ENCODE measurements at places on chromosomes 4 and X.

DNA sequence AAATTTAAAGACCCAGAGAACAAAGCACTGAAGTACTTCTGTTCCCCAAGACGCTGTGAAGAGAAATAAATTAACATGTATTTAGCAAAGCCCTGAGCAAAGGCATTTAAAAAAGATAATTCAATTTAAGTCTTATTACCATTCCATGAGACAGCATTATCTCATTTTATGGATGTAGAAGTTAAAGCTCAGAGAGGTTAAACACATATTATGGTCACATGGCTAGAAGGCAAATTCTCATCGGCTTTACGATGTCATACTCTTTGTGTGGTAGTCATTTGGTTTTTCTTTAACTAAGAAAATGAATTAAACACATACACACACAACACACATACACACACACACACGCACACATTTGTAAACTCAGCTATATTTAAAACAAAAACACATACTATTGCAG lies 262.7 kb downstream of the HS3ST1 start:
- DNase-seq: no peak

- no peak for DNase-seq
Observed at GRCh38 chr4:5957076-5957475, 61.2 kb downstream of the C4orf50 start.

GRCh38 chrX:150546711-150547153 lies 21.7 kb upstream of the MTM1 start:
- DNase-seq: no peak

DNA sequence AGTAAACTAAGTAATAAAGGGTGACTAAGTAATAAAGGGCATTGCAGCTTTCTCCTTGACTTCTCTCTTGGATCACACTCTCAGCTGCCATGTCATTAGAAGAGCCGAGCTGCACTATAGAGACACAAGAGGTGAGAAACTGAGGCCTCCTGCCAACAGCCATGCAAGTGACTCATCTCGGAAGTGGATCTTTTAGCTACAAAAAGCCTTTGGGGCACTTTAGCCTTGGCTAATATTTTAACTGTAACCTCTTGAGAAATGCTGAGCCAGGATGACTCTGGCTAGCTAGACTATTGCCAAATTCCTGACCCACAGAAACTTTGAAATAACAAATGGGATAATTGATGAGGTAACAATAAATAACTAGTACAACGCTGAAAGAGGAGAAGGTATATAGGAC lies 1.5 kb upstream of the NEIL3 start:
- DNase-seq: peak; percentile 49

DNA sequence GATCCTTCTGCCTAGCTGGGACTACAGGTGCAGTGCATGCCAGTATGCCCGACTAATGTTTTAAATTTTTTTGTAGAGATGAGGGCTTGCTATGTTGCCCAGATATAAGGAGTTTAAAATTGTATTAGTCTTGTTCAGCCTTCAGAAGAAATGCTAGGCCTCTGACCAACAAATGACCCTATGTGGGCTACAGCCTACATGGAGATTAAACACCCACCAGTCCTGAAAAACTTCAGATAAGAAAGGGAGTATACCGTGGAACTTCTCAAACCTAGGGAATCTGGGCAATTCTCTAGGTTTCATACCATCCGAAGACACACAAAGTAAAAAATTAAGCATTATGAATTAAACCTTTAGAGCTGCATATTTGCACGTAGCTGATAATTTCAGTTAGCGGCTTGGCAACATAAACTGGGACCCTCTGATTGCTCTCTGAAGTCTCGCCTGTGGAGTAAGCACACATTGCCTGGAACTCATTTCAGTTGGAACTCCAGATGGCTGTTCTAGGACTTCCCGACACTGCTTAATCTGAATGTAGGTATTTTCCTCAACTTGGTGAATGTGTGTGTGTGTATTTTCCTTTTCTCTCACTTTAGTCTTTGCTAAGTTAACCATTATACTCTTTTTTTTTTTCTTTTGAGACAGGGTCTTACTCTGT lies 33.0 kb downstream of the MOB1B start:
- DNase-seq: no peak

GRCh38 chr4:117417856-117418255 lies 332.5 kb upstream of the TRAM1L1 start:
- DNase-seq: peak; percentile 25

GRCh38 chr4:6264225-6264540 lies 5.5 kb upstream of the WFS1 start:
- peak; percentile 25 for DNase-seq

DNA sequence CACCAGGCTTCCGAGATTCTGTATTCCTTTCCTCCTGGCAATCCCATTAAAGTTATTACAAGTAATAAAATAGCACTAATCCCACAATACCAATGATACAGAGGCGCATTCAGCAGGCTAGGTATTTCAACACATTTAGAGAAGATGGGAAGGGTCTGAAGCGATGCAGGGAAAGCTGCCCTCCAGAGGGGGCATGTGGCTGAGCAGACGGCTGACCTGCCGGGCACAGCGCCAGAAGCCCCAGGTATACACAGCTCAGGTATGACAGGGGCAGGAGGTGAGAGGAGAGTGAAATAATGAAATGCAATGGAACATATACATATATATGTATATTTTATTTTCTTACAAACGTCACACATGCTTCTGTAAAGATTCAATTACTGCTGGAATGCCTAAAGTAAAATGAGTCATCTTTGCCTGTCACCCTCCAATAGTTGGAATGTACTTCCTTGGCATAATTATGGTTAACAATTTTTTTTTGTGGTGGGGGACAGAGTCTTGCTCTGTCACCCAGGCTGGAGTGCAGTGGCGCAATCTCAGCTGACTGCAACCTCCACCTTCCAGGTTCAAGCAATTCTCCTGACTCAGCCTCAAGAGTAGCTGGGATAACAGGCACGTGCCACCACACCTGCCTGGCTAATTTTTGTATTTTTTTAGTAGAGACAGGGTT lies 21.3 kb upstream of the CDKN2AIP start:
- peak; percentile 86 for DNase-seq

- DNase-seq: no peak
Observed at GRCh38 chr4:106255195-106255594, 60.8 kb downstream of the TBCK start.

GRCh38 chr4:148092316-148093014 lies 349.7 kb downstream of the NR3C2 start:
- DNase-seq: no peak

DNA sequence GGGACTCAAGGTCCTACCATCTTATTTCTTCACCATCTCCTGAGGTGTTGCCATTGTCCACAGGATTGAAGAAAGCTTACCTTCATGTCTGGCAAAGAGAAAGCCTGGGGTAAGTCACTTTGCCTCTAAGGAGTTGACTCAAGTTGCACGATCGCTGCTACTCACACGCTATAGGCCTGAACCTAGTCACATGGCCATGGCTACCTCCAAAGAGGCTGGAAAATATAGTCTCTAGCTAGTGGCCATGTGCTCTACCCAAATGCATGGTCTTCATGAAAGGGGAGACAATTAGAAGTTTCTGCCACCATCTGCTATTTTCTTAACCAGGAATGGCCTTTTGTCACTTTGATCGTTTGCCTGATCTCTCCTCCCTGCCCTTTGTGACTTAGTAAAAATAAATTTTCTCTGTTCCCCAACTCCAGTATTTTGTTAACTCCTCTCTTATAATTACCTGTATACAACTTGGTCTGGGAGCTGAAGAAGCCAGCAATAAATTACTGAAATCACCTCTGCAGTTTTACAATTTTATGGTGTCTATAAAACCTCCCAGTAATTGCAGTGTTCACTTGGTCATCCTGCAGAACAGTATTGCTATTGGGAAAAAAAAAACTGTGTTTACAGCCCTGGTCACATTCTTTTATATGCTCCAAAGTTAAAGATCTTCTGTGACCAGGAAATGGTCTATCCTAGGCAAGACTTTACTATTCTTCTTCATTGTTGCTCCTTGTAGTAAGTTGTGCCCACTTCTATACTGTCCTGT lies 126.7 kb upstream of the TSPAN5 start:
- DNase-seq: no peak
